BJ (cell line): ENCODE measurements at places on chromosomes 6 and 20.

DNA sequence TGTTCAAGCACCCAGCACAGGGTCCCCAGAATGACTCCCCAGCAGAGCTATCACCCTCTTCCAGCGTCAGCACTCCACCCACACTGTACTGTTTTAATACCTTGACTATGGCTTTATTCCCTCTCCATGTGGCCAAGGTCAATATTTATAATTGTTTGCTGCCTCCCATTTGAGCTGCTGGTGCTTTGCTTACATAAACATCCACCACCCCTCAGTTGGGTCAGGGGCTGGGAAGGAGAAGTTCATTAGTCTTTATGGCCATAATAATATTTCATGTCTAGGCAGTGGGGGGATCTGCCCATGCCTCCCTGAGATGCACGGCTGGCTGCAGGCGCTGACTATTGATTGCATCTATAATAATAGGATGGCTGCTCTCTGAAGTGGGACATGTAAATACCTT lies 41.8 kb upstream of the SAYSD1 start:
- DNase-seq, result no peak

- no peak for DNase-seq
Measured at GRCh38 chr20:46089167-46089416, 670 bp downstream of the NCOA5 start.

DNA sequence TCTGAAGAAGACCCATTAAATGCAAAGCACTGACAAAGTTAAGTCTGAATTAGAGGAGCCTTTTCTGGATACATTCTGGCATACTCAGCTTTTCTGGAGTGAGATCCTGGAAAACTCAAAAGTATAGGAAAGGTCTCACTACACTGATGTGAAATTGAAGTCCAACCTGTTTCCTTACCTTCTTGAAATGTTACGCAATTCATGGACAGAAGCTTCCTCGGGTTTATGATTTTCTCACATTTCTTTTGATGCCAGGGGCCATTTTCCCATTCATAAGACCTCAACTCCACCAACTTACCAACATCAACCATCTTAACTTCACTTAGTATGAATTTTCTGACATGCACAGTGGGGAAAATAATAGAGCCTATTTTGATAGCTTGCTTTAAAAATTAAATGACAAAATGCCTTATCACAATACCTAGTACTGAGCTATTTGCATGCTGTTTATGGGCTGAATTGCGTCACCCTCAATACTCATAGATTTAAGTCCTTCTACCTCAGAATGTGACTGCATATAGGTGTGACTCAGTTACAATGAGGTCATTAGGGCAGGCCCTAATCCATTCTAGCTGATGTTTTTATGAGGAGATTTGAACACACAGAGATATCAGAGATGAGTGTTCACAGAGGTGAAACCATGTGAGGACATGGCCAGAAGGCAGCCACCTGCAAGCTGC lies 73.4 kb upstream of the RAB32 start:
- DNase-seq, result no peak

DNA sequence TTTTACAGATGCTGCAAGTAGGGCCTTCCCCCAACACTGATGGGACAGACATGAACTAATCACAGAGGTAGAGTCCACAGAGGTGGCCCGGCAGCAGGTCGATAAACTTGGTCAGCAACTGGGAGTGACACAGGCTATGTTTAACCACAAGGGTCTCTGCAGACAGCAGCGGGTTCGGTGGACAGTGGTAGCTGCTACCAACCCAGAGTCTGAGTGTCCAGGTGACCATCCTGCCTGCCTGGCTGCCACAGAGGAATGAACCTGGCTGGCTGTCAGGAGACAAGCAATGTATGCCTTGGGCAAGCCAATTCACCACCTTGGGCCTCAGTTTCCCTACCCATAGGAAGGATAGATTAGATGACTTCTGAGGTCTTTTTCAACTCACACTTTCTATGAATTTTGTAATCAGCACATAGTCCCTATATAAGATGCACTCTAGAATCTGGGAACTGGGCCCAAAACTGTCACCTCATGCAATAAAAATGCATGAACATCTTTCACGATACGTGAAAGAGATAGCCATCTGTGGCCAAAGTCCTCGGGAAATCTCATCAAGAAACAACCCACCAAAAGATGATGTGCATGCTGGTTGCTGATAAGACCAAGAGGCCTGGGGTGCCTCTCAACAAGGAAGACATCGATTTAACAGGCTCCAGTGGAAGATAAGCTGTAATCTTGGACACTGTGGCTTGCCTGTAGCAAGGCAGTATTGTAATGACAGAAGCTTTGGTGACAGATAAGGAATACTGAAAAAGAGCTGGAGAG lies 30.5 kb downstream of the MDGA1 start:
- DNase-seq, result no peak

DNA sequence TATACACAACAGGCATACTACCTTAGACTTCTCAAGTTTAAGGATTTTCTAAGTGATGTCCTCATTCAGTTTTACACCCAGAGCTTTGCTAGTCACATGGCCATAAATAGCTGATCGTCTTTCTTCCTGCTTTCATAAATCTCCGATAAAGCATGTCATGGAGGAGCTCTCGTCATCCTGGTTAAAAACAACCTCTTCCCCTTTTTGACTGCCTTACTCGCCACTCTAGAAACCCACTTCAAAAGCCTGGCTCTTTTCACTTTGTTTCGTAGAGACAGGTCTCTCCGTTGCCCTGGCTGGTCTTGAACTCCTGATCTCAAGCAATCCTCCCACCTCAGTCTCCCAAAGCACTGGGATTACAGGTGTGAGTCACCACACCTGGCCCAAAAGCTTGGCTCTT lies 67.0 kb upstream of the SMIM29 start:
- DNase-seq, result no peak

GRCh38 chr6:130070326-130070725 lies 51.9 kb downstream of the L3MBTL3 start:
- DNase-seq, result no peak

DNA sequence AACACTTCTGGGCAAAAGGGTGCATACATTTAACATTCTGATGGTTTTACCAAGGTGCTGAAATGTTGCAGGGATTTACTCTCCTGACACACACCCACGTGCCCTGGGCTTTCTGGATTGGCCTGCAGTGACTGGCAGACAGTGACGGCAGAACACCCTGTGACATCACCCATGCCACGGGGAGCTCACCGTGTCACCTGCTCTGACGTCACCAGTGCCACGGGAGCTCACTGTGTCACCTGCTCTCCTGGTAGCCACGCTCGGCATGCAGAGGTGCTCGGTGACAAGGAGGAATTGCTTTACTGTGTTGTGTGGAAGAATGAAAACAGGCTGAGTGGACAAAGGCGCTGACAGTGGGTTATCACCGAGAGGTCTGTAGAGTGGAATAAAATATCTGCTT lies 99.3 kb downstream of the RAMACL start:
- DNase-seq, result no peak

DNA sequence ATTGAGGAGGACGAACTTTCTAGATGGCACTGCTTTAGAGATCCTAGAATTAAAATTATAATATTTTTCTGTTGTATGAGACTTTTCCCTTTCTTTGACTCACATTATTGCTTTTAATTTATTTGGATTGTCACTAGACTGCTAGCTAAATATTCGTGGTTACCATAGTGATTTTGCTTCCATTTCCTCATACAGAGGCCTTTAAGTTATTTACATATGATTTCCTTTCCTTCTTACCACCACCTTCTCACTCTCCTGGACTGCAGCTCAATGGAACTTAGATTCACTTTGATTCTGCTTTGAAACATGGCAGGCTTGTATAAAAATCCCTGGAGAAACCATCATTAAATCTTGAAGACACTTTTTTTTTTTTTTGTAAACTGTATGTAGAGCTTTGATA lies 222.9 kb downstream of the LAMA2 start:
- no peak for DNase-seq

DNA sequence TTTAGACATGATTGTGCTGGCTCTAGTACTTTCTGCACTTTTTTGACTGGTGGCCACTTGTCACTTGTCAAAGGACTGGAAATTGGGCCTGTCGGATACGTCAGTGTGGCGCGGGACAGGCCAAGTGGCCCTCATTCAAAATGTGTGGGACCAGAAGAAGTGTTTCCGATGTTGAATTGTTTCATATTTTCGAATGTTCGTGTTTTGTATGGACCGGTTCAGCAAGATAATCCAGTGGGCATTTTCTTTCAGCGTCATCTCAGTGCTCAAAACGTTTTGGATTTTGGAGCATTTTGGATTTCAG lies 3.5 kb downstream of the KIF25 start:
- no peak for DNase-seq

GRCh38 chr6:152154559-152155356 lies 347.3 kb downstream of the ESR1 start:
- DNase-seq, result no peak

DNA sequence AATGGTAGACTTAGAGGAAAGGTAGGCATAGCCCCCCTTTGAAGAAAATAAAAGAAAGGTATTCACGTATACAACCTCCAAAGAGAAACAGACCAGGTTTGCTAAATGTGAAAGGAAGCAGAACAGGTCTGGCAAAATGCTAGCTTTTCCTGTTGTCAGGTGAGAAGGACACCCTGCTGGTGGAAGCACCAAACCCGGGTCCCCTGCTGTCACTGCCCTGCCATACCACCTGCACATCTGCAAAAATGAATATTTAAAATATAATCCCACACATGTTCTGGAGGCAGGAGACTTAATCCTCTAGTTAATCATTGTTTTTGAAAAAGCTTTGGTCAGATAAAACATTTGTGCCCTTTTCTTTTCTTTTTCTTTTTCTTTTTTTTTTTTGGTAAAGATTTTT lies 48.9 kb upstream of the OLIG3 start:
- no peak for DNase-seq

DNA sequence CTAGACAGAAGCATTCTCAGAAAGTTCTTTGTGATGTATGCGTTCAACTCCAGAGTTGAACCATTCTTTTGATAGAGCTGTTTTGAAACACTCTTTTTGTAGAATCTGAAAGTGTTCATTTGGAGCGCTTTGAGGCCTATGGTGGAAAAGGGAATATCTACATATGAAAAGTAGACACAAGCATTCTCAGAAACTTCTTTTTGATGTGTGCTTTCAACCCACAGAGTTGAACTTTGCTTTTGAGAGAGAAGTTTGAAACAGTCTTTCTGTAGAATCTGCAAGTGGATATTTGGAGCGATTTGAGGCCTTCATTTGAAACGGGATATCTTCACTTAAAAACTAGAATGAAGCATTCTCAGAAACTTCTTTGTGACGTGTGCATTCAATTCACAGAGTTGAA lies 582.6 kb upstream of the ZNF337 start:
- DNase-seq, result no peak

- no peak for DNase-seq
Measured at GRCh38 chr6:139240161-139241010, 51.4 kb downstream of the TXLNB start.
